ENCODE measurements at places on chromosomes 11 and 22. TPM values are rescaled to one million over a fixed set of nuclear protein-coding genes. Genes with fewer than 3 reads are reported as not detected.

SUSD2 gene
- 11.2 TPM for total RNA-seq

RIMBP3C gene
- total RNA-seq = 0.32 TPM

LINC01488 gene
- not detected for total RNA-seq

HORMAD2 gene
- total RNA-seq = not detected

SCYL1 gene
- total RNA-seq = 74.4 TPM

SLC22A8 gene
- not detected for total RNA-seq

BRD1 gene
- 32.2 TPM for total RNA-seq

SLC5A1 gene
- not detected for total RNA-seq

SCGB1A1 gene
- total RNA-seq = not detected

KRTAP5-11 gene
- not detected for total RNA-seq

CTSD gene
- 535 TPM for total RNA-seq

CABP4 gene
- 2.4 TPM for total RNA-seq

KRTAP5-10 gene
- not detected for total RNA-seq

ADM2 gene
- 0.26 TPM for total RNA-seq

OMP gene
- not detected for total RNA-seq

GLB1L2 gene
- total RNA-seq = 1.5 TPM

TSSK2 gene
- total RNA-seq = not detected

SLN gene
- 1.0 TPM for total RNA-seq

HBG2 gene
- not detected for total RNA-seq

GUCD1 gene
- total RNA-seq = 67.0 TPM

MRGPRX4 gene
- not detected for total RNA-seq

BBOX1 gene
- 0.45 TPM for total RNA-seq

FANCF gene
- 5.8 TPM for total RNA-seq

GLB1L3 gene
- total RNA-seq = not detected

GRM5 gene
- 4.3 TPM for total RNA-seq

BRSK2 gene
- total RNA-seq = 0.55 TPM

SLC25A18 gene
- 0.33 TPM for total RNA-seq

SCN2B gene
- total RNA-seq = 0.78 TPM

IL17RA gene
- 19.9 TPM for total RNA-seq

GLYAT gene
- not detected for total RNA-seq

OR52I2 gene
- not detected for total RNA-seq

KRTAP5-8 gene
- 0.42 TPM for total RNA-seq

DEFB131B gene
- not detected for total RNA-seq

YPEL4 gene
- total RNA-seq = 0.97 TPM

SMTNL1 gene
- total RNA-seq = not detected

ANO1 gene
- 136 TPM for total RNA-seq

ANKK1 gene
- total RNA-seq = 0.57 TPM

PKNOX2 gene
- total RNA-seq = 7.7 TPM

LDHAL6A gene
- not detected for total RNA-seq

HTR3A gene
- total RNA-seq = not detected

ACTN3 gene
- total RNA-seq = not detected

XKR3 gene
- total RNA-seq = not detected

CTNND1 gene
- 167 TPM for total RNA-seq

HMGXB4 gene
- total RNA-seq = 16.0 TPM

KMT5B gene
- total RNA-seq = 39.9 TPM

CASP5 gene
- 0.88 TPM for total RNA-seq

GAB4 gene
- total RNA-seq = not detected

TMEM179B gene
- 31.0 TPM for total RNA-seq

All from aorta (tissue), 5 donors.